ENCODE measurements at places on chromosomes 3 and 15. TPM values are rescaled to one million over a fixed set of nuclear protein-coding genes. Genes with fewer than 3 reads are reported as not detected.

BFSP2 gene
- not detected for total RNA-seq

PLSCR2 gene
- 1.3 TPM for total RNA-seq

DNA sequence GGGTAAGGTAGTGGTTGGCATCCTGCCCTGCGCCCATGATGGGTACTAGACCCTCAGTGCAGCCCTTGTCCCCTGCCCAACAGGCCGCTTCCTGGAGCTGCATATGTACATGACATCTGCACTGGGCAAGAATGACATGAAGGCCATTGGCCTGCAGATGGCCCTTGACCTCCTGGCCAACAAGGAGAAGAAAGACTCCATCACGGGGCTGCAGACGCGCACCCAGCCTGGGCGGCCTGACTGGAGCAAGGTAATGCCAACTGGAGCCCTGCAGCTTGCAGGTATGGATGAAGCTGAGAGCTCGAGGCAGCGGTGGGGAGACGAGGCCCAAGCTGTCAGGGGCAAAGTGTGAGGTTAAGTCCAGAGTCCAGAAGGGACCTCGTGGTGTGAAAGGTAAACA, 40.8 kb downstream of the NOX5 start:
- no peaks in the 10 kb centered on the region for H3K36me3 ChIP-seq
- no peak overlapping the region for H3K4me3 ChIP-seq
- H3K27me3 ChIP-seq: peaks cover 15% of the 10 kb centered on the region
- H3K4me1 ChIP-seq: peaks cover 11% of the 10 kb centered on the region
- no peak for DNase-seq
- no peak overlapping the region for H3K27ac ChIP-seq

- H3K27ac ChIP-seq: no peak overlapping the region
- H3K4me3 ChIP-seq: no peak overlapping the region
- H3K4me1 ChIP-seq: no peaks in the 10 kb centered on the region
- H3K27me3 ChIP-seq: no peaks in the 10 kb centered on the region
- no peak for DNase-seq
Observed at GRCh38 chr3:7146529-7146928, 285.6 kb downstream of the GRM7 start.

Data from transverse colon (tissue), 4 donors.